ENCODE measurements at places on chromosomes 3 and 15.

DNA sequence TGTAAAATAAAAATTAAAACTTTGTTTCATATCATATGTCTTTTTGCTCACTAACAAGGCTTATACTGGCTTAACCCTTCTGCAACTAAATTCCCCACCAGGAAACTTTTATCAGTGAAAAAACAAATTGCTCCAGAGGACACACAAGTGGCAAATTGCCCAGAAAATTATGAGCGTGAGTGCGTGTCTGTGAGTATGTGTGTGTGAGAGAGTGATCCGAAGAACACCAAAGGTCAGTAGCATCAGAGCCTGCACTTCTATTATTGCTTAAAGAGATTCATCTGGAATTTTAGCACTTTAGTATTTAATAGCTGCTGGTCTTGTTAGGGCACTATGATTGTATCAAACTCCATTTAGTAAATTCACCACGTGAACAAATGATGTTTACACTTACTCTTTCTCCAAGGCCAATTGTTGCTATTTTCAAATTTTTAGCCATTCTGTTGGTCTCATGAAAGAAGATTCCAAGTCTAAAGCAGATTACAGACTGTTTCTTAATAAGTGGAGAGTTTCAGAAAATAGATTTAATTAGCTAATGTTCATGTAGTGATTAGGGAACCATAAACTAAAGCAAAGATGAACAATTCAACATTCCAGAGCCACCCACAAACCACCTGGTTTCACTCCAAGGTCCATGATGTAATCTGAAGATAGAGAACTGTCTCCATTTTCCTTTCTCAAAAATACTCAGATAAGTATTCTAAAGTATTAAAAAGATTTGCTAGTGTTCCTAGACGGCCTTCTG is 91.1 kb upstream of the IL12A start:
- peaks cover 7% of the 10 kb centered on the region for H3K36me3 ChIP-seq
- no peak for DNase-seq
- H3K4me1 ChIP-seq = peaks cover 10% of the 10 kb centered on the region
- H3K4me3 ChIP-seq = no peak overlapping the region

DNA sequence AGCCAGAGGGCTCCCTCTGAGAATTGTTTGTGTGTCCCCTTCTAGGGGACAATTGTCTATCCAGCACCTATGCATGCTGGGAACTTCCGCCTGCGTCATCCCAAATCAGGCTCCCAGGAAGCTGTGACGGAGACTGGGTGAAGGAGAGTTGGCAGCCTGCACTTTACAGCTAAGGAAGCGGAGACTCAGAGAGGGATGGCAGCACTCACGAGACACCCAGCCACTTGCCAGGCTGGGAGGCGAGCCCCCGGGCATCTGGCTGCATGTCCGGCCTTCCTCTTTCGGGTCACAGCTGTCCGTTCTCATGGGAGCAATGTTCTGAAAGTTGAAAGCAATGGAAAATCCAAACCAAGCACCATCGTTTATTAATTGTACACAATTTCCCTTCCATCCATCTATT is 45.5 kb upstream of the SLC6A11 start:
- peak; percentile 16 for DNase-seq
- no peak overlapping the region for H3K27ac ChIP-seq
- no peak overlapping the region for H3K4me3 ChIP-seq
- H3K36me3 ChIP-seq = no peaks in the 10 kb centered on the region
- H3K4me1 ChIP-seq = no peaks in the 10 kb centered on the region

- no peak overlapping the region for H3K4me3 ChIP-seq
- peaks cover 5% of the 10 kb centered on the region for H3K4me1 ChIP-seq
- no peak for DNase-seq
- H3K36me3 ChIP-seq = peaks cover 16% of the 10 kb centered on the region
Observed at GRCh38 chr15:72050700-72051099, 67.2 kb downstream of the MYO9A start.

- H3K27me3 ChIP-seq = no peaks in the 10 kb centered on the region
- H3K27ac ChIP-seq = no peak overlapping the region
- no peaks in the 10 kb centered on the region for H3K4me1 ChIP-seq
- no peak for DNase-seq
Observed at GRCh38 chr15:55627730-55628368, 39.7 kb upstream of the PYGO1 start.

DNA sequence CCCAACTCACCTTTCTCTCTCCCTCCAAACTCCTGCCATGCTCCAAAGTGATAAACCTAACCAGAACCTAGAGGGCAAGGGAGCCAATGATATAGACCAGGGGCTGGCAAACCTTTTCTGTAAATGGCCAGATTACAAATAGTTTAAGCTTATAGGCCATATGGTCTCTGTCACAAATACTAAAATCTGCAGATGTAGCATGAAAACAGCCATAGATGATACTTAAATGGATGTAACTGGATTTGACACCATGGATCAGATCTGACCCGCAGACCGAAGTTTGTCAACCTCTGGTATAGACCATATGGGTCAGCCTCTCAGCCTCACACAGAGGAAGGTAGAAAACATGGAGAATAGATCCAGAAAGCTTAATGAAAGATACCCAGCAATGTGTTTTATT is 165.2 kb upstream of the STT3B start:
- H3K36me3 ChIP-seq = no peaks in the 10 kb centered on the region
- H3K27ac ChIP-seq = no peak overlapping the region
- no peak for DNase-seq
- H3K27me3 ChIP-seq = no peaks in the 10 kb centered on the region
- H3K4me3 ChIP-seq = no peak overlapping the region

GRCh38 chr3:183766107-183766506 is 59.3 kb downstream of the MAP6D1 start:
- H3K36me3 ChIP-seq = peaks cover 16% of the 10 kb centered on the region
- peak overlapping the region; percentile 3 for H3K27ac ChIP-seq
- no peak for DNase-seq
- no peak overlapping the region for H3K4me3 ChIP-seq
- no peaks in the 10 kb centered on the region for H3K27me3 ChIP-seq

GRCh38 chr3:164040991-164041390 is 1037.3 kb downstream of the SI start:
- no peaks in the 10 kb centered on the region for H3K4me1 ChIP-seq
- H3K27me3 ChIP-seq = no peaks in the 10 kb centered on the region
- no peaks in the 10 kb centered on the region for H3K36me3 ChIP-seq

- H3K36me3 ChIP-seq = peaks cover 5% of the 10 kb centered on the region
- H3K4me3 ChIP-seq = no peak overlapping the region
- no peaks in the 10 kb centered on the region for H3K4me1 ChIP-seq
- no peak overlapping the region for H3K27ac ChIP-seq
Observed at GRCh38 chr15:89820666-89821611, 6.3 kb upstream of the ANPEP start.

- H3K36me3 ChIP-seq = no peaks in the 10 kb centered on the region
- H3K4me3 ChIP-seq = peak overlapping the region; percentile 39
- H3K4me1 ChIP-seq = peaks cover 21% of the 10 kb centered on the region
Observed at GRCh38 chr3:46705022-46705530, 3.9 kb downstream of the TMIE start.

DNA sequence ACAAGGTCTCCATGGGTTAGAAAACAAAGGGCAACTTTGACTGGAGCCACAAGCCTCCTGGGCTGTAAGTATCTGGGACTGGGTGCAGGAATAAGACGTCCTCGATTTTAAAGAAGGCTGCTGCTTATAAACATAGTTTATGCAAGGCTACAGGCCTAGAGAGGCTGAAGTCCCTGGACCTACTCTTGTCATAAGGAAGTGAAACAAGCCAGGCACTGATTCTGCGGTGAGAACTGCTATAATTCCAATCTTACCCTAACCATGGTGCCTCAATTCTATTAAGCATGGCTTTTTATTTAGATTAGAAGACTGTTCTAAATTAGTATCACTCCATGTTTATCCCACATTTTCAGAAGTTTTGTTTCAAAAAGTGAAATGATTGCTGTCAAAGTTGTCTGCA is 777.6 kb downstream of the PLOD2 start:
- no peaks in the 10 kb centered on the region for H3K36me3 ChIP-seq
- no peak overlapping the region for H3K4me3 ChIP-seq
- H3K27me3 ChIP-seq = no peaks in the 10 kb centered on the region
- no peaks in the 10 kb centered on the region for H3K4me1 ChIP-seq

DNA sequence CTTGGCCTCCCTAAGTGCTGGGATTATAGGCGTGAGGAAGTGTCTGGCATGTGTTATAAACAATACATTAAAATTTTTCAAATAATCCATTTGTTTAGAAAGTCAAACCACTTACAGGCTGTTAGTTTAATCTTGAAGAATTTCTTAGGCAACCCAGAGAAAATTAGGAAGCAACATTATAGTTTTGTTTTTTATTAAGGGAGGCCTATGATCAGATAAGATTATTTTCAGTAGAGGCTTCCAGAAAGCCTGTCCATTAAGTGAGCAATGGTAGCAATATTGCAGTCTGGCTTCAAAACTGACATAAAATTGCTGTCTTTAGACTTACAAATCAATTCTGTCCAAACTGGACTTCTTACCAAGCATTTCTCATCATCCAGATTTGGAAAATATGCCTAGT is 49.6 kb downstream of the CD47 start:
- H3K27ac ChIP-seq = no peak overlapping the region
- DNase-seq = no peak
- H3K27me3 ChIP-seq = no peaks in the 10 kb centered on the region
